Activated naive CD8-positive, alpha-beta T cell treated with anti-CD3 and anti-CD28 coated beads for 36 hours (primary cell): ENCODE measurements at places on chromosomes 3 and 15. TPM values are rescaled to one million over a fixed set of nuclear protein-coding genes. Genes with fewer than 3 reads are reported as not detected.

Gene DAZL
- total RNA-seq = not detected

Gene GABRR3
- not detected for total RNA-seq

Gene CCDC39
- not detected for total RNA-seq

Gene BCHE
- total RNA-seq = not detected

Gene ZNF148
- 34.3 TPM for total RNA-seq

Gene PLA2G4E
- total RNA-seq = not detected

Gene FMN1
- total RNA-seq = 0.31 TPM

Gene GMNC
- not detected for total RNA-seq

Gene TRAT1
- total RNA-seq = 12.3 TPM

Gene GP5
- total RNA-seq = 0.80 TPM

Gene PPM1L
- total RNA-seq = 2.0 TPM

Gene NANOGP8
- total RNA-seq = not detected

Gene NR1I2
- total RNA-seq = 1.2 TPM

Gene ECT2
- 34.2 TPM for total RNA-seq

Gene ST8SIA2
- not detected for total RNA-seq

Gene ROPN1
- total RNA-seq = not detected

Gene MKRN3
- 1.0 TPM for total RNA-seq
